H4 (cell line): ENCODE measurements at places on chromosomes 4 and X.

DNA sequence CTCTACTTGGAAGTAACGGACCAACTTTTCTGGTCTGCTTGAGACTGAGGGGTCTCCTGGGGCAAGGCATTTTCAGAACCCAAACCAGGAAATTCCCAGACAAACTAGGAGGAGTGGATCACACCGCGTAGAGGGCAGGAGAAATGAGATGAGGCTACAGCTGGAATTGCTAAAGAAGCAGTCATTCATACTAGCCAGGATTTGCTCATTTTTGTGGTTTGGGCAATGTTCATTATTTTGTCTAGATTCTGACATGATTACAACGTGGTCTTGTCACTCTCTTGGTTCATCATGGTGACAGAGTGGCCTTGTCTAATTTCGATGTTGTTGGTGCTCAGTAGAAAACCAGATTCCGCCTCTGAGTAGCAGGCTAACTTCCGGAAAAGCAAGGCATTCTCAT, 63.2 kb downstream of the BANK1 start:
- DNase-seq, result no peak

DNA sequence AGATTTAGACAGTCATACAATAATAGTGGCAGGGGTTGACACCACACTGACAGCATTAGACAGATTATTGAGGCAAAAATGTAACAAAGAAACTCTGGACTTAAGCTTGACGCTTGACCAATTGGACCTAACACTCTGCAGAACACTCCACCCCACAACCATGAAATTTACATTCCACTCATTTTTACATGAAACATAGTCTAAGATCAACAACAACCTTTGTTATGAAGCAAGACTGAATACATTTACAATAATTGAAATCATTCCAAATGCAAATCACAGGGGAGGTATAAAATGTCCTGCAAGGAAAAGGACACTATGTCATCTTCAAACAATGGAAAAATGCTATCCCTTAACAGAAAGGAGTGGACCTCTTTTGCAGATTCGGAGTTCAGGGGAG, 4.9 kb upstream of the UGT2B10 start:
- no peak for DNase-seq

DNA sequence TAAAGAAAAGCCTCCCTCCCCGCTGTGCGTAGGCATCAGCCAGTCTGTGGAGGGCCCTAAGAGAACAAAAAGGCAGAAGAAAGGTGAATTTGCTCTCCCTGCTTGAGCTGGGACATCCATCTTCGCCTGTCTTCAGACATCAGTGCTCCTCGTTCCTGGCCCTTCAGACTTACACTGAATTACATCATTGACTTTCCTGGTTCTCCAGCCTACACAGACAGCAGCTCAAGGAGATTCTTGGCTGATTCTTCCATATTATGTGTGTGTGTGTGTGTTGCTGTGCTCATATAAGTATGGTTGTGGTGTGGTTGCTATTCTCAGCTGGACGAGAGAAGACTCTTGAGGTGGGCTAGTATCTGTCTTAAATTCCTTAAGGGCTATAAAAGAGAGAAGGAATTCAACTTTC, 35.5 kb upstream of the CD99L2 start:
- DNase-seq, result no peak

DNA sequence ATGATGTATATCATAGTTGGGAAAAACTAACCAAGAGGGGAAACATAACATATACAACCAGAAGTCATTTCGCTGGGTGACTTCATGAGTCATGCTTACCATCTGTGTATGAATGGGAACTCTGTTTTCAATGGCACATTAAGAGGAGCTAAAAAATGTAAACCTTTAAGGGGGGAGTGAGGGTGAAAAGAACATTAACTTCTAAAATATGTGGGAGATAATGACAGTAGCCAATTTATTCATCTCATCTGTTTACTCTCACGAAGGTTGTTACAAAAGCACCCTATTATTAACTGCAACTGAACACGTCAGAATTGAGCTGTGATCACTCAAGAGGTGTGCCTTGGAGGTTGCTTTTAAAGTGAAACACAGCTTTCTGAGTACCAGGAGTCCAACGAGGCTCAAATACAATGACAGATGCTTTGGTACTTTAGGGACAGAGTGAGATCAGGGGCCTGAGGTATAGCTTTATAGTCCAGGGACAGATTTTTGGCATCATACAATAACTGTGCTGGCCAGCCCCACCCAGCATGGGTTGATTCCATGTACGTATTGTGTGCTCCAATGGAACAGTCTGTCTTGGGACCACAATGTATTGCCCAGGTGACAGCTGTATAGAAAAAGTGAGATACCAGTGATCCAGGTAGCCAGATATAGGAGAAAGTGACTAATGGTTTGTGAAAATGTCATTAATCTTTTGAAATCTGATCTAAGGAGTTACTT, 107.3 kb downstream of the AMMECR1 start:
- DNase-seq, result peak; percentile 60

GRCh38 chr4:182425302-182425701, 182.1 kb downstream of the TENM3 start:
- DNase-seq, result no peak

GRCh38 chr4:152618971-152619370, 60.8 kb downstream of the TMEM154 start:
- no peak for DNase-seq
